ENCODE measurements at places on chromosomes 3 and 15. TPM values are rescaled to one million over a fixed set of nuclear protein-coding genes. Genes with fewer than 3 reads are reported as not detected.

Gene KCNAB1
- total RNA-seq: 6.3 TPM

Gene ECT2
- total RNA-seq: 6.8 TPM

Gene NMB
- 2.1 TPM for total RNA-seq

Gene C3orf22
- total RNA-seq: not detected

Gene NSMCE3
- 15.0 TPM for total RNA-seq

Gene ARRDC4
- 127 TPM for total RNA-seq

Gene ACTRT3
- total RNA-seq: 4.0 TPM

Gene CCR9
- total RNA-seq: not detected

Gene NKIRAS1
- total RNA-seq: 18.8 TPM

Data from gastroesophageal sphincter (tissue), 4 donors.